ENCODE measurements at places on chromosomes 16 and 17. TPM values are rescaled to one million over a fixed set of nuclear protein-coding genes. Genes with fewer than 3 reads are reported as not detected.

The NPIPA5 gene
- total RNA-seq: not detected

DNA sequence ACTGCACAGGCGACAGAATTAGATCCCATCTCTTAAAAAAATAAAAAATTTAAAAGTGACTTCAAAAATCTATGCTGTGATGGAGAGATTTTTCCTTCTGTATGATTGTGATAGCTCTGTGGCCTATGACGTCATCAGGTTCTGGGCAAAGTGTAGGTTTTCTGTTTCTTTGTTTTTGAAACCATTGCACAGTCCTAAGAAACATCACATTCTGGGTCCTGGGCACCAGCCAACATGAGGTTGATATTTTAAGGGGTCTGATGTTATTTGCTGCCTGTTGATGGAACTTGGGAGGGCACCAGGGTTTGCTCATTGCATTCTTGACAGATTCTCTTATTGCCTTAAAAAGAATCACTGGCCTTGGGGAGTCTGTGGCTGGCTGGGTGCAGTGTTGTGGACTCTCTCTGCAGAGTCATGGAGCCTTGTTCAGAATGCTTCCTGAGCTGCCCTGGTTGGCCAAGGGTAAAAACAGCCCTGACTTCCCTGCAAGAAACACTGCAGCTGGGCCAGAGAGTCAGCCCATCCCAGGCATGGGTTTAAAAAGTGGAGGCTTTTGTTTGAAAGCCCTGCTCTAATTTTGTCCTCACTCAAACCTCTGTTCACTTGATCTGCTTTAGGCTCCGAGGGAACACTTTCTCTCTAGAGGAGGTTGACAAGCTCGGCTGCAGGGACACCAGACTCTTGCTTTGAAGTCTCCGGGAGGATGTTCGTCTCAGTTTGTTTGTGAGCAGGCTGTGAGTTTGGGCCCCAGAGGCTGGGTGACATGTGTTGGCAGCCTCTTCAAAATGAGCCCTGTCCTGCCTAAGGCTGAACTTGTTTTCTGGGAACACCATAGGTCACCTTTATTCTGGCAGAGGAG, 10.5 kb upstream of the CYLD start:
- H3K27me3 ChIP-seq: no peaks in the 10 kb centered on the region
- DNase-seq: no peak
- no peak overlapping the region for H3K4me3 ChIP-seq

The TUBB3 gene
- 50.0 TPM for total RNA-seq

DNA sequence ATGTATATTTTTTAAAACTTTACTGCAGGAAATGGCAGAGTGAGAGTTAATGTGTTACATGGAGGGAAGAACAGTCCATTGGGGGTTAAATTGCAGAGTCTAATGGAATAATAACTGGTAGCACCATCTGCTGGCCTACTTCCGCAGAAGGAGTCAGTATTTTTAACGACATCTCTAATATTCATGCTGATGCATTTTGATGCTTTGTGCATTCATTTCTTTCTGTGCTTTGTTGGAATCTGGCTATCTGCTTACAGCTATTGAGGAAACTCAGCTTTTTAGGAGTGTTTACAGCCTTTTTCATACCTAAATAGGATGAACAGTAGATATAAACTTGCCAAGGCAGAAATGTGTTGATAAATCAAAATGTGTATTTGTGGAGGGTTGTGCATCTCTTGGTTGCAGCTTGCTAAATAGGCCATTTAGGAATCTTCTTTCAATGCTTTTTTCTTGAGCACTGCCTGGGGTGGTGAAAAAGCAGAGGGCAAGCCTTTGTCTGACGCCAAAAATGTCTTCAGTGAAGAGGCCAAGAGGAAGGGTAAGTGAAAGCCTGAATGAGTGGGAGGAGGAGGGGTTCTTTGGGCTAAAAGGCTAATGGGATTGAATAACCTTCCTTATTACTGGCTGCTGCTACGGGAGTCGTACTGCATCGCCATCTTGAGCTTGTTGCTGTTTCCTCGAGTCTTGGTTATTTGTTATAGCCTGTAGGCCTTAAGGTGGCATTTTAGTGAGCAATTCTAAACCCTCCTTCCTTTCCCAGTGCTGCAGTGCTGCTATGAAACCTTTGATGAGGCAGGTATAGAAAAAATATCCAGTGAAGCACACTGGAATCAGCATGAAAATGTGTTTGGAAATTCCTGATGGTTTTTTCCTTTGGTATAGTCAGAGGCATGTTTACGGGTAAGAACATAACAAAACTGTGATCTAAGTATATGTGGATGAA, 153.3 kb downstream of the CHD9 start:
- no peaks in the 10 kb centered on the region for H3K27me3 ChIP-seq
- H3K4me1 ChIP-seq: peaks cover 6% of the 10 kb centered on the region
- H3K4me3 ChIP-seq: peak overlapping the region; percentile 33
- DNase-seq: peak; percentile 76
- H3K36me3 ChIP-seq: no peaks in the 10 kb centered on the region

DNA sequence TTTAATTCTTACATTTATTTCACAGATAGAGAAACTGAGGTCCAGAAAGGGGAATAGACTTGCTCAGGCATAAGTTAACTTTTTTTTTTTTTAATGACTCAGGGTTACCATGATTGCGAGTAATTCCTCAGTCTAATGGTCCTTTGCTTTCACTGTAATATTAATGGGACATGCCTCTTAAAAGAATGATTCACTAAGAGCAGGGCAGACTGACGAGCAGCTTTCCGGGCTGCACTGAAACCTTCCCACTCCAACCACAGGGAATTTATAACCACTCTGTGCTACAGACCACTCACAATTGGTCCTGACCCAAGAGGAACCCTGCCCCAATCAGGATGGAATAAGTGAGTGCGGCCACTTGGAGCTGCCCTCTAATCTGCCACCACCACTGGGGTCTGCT, 5.7 kb downstream of the HOXB2 start:
- no peaks in the 10 kb centered on the region for H3K36me3 ChIP-seq
- peaks cover 4% of the 10 kb centered on the region for H3K4me1 ChIP-seq
- H3K27ac ChIP-seq: no peak overlapping the region
- no peak overlapping the region for H3K4me3 ChIP-seq
- DNase-seq: no peak

DNA sequence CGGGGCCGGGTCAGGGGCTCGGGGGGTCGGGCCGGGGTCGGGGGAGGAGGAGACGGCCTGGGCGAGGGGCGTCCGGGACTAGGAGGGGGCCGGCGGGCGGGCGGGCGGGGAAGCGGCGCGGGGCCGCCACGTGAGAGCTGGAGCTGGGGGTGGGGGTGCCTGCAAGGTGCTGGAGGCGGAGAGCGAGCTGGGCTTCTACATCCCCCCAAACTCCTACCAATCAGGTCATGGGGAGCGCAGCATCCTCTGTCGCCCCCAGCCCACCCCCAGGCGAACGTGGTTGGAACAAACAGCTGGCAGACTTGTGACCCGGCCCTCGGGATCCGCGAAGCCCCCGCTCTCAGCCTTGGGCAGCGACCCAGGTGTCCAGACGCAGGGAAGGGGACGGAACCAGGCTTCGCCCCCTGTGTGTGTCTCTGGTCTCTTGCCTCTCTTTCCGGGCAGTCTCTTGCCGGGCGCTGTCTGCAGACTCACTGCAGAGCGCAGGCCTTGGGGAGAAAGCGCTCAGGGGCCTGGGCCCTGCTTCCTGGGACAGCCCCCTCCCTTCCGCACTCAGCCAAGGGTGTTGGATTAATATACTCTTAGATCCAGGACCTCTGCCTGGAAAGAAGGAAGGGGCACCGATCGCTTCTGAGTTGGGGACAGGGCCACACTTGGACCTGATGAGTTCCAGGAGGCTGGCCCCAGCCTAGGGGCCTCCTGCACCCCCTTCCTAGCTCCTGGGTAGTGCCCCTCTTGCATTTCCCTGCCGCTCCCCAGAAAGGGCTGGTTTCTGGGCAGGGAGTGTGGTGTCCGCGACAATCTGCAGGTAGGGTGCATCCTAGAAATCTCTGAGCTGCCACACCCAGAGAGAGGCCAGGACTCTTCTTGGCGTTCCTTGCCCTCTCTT, 722 bp downstream of the RASL10B start:
- no peaks in the 10 kb centered on the region for H3K36me3 ChIP-seq
- no peaks in the 10 kb centered on the region for H3K27me3 ChIP-seq
- H3K4me3 ChIP-seq: peak overlapping the region; percentile 89

DNA sequence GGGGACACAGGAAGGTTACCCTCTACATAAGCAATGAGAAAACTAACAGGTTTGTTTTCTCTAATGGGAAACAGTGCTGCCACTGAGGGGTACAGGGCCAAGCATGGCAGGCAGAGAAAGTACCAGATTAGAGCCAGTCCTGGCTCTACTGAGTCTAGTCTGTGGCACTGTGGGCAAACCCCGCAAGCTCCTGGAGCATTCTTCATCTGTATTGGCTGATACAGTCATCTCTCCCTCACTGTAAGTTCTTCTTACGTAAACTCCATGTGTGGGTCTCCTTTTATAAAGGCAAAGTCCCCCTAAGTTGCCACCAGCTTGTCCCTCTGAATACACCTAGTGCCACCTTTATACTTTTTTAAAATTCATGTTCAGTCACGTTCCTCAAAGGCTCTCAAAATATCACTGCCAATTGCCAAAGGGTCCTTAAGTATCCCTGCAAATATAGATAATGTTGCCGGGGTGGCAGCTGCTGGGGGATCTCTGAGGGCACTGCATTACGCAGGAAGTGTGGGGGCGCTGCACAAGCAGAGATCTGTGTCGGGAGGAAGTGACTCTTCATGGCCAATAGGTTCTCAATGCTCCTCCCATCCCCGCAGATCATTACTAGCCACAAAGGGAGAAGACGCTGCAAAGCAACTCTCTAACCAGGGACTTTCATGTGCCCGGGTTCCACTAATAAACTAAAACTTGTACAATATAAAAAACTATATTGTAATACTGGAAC, 18.8 kb downstream of the XPO6 start:
- H3K27ac ChIP-seq: no peak overlapping the region
- H3K36me3 ChIP-seq: no peaks in the 10 kb centered on the region
- no peaks in the 10 kb centered on the region for H3K4me1 ChIP-seq
- no peaks in the 10 kb centered on the region for H3K27me3 ChIP-seq
- DNase-seq: no peak
- H3K4me3 ChIP-seq: no peak overlapping the region

The AOC3 gene
- total RNA-seq: 1.0 TPM

GRCh38 chr16:57590654-57591085, 37.8 kb upstream of the ADGRG1 start:
- no peak overlapping the region for H3K4me3 ChIP-seq
- peak overlapping the region; percentile 63 for H3K27ac ChIP-seq
- H3K4me1 ChIP-seq: peaks cover 10% of the 10 kb centered on the region

The FKBP10 gene
- 239 TPM for total RNA-seq

GRCh38 chr17:34485999-34486398, 93.4 kb upstream of the TMEM132E start:
- peaks cover 25% of the 10 kb centered on the region for H3K27me3 ChIP-seq
- no peak for DNase-seq
- no peaks in the 10 kb centered on the region for H3K4me1 ChIP-seq
- H3K27ac ChIP-seq: no peak overlapping the region
- no peak overlapping the region for H3K4me3 ChIP-seq

The MYH8 gene
- total RNA-seq: not detected

The ASGR1 gene
- 59.6 TPM for total RNA-seq
